ENCODE measurements at places on chromosomes 6 and 20.

GRCh38 chr6:70813885-70814284, 143.0 kb downstream of the B3GAT2 start:
- no peak for DNase-seq

DNA sequence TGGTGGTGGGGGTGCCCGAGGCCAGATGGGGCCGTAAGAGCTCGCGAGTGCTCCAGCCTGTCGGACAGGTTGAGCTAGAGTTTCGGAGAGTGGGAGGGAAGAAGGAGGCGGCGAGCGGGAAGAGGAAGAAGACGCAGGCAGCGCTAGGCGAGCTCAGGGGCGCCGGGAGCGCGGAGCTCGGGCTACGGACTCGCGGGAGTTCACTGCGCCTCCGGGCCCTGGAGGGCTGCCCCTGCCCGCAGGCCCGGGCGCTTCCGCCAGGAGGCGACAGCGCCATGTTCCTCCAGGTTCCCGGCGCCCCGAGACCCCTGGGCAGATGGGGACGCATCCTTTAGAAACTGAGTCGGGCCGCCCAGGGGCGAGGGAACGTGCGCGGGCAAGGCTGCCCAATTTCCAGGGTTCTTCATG, 984 bp downstream of the TFAP2C start:
- peak; percentile 95 for DNase-seq

DNA sequence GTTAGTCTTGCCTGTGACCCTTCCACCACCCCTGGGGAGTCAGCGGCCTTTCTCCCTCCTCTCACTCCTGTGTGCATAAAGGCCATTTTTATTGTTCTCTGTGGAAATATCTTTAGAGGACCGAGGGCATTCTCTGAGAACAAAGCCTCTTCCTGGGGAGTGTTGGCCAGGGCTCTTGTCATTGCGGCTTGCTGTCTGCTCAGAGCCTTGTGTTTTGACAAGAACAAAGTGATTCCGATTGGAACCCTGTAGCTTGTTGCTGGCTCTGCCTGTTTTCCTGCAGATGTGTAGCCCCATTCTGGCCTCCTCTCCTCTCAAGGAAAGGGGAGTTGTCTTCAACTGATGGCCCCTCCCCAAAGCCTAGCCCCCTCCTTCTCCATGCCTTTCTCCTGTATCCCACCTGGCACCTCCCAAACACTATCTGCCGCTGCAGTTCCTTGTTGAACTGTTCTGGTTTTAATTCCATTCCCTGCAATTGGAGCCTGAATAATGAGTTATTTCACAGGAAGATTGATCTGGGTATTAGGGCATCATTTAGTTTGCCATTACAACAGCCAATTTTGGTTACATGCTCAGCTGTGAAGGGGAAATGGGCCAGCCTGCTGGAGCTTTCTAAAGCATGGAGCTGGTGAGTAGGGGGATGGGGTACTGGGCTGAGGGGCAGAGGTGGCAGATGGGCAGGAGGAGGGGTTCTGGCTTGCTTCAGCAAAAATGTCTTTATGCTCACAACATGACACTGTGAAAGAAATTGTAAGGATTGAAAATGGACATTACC, 252.5 kb downstream of the LRFN2 start:
- DNase-seq: peak; percentile 58

DNA sequence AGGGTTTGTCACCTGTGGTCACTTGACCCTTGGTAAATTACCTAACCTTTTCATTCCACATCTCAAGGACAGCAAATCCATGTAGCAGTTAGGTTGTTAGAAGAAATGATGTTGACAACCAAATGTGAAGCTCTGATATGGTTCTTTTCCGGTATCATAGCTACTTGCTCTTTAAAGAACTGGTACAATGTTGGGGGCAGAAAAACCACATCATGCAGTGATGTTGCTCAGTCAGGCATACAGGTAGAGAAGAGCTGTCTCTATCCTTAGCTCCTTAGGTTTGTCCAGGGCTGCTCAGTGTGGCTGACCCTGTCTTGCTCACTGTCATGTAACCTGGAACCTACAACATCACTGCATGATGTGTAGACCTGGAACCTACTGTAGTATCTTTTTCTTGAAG, 135.5 kb downstream of the LRRC1 start:
- DNase-seq: no peak

GRCh38 chr6:13038741-13039190, 289.6 kb downstream of the TBC1D7 start:
- DNase-seq: no peak

- DNase-seq: no peak
Observed at GRCh38 chr20:15396026-15396425, 1058.6 kb upstream of the FLRT3 start.

GRCh38 chr20:16810216-16810615, 62.1 kb downstream of the OTOR start:
- DNase-seq: no peak

- DNase-seq: no peak
Observed at GRCh38 chr20:40090236-40090635, 598.8 kb downstream of the MAFB start.

GRCh38 chr6:70846207-70846835, 110.5 kb downstream of the B3GAT2 start:
- DNase-seq: no peak

GRCh38 chr6:20744911-20745557, 210.8 kb downstream of the CDKAL1 start:
- DNase-seq: no peak

GRCh38 chr6:132443206-132443605, 41.9 kb upstream of the MOXD1 start:
- DNase-seq: no peak

- no peak for DNase-seq
Observed at GRCh38 chr6:108689272-108690161, 128.8 kb downstream of the FOXO3 start.

GRCh38 chr20:56974499-56975250, 291.8 kb downstream of the BMP7 start:
- DNase-seq: peak; percentile 91

DNA sequence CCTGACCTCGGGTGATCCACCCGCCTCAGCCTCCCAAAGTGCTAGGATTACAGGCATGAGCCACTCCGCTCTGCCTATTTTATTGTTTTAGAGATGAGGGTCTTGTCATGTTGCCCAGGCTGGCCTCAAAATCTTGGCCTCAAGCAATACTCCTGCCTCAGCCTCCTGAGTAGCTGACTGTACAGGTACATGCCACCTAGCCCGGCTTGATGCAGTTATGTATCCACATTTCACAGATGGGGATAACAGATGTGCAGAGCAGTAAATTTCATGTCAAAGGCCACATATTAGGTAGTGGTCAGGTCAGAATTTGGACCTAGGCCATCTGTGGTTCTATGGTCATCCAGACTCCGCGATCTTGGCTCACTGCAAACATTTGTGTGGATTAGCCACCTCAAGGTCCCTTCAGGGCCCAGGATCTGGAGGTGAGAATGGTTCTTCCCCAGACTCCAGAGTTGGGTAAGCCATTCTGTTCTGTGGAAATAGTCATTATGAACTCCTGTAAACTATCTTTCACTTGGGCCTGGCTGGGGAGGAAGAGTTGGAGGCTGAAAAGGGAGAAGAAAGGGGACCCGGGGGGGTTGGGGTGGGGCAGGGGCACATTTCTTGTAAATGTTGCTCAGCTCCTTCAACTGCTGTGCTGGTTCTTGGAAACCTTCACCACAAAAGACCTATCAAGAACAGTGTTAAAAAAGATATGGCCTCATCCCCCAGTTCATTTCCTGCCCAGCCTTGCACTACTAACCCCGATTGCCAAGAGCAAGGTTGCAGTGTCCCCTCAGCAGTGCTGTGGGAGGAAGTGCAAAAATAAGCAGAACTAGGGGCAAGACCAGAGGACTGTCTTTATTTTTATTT, 13.0 kb downstream of the PIM1 start:
- no peak for DNase-seq

DNA sequence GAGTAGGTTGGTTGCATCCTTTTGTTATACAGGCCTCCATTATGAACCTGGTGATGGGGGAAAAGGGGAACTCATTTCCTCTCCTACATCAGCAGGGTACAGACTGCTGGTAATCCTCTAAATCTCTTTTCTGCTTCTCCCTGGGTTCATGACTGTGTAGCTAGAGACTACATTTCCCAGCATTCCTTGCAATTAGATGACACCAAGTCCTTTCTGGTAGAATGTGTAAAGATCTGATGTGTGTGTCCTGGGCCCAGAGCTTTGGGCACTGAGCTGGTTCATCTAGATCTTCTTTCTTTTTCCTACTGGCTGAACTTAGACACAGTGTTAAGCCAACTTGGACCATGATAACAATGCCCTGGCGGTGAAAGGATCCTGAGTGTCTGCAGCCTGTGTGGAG, 104.7 kb upstream of the IFNGR1 start:
- DNase-seq: peak; percentile 53

- DNase-seq: peak; percentile 12
Observed at GRCh38 chr6:159068904-159069578, 24.2 kb upstream of the TAGAP start.

DNA sequence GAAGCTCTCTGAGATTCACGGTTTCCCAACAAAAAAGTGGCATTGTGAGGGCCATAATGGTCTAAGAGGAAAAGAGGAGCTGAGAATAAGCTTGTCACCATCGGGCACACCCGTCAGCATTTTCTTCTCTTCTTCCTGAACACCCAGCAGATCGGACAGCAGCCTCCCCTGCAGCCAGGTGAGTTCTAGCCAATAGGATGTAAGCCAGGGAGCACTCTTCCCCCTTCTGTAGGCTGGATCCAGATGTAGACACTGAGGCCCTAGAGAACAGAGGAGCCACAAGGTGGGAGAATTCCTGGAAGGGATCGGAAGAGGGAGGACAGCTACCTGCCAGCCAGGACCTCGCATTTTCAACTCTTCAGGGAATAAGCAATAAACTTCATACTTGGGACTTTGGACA, 228.0 kb downstream of the SYNDIG1 start:
- no peak for DNase-seq

DNA sequence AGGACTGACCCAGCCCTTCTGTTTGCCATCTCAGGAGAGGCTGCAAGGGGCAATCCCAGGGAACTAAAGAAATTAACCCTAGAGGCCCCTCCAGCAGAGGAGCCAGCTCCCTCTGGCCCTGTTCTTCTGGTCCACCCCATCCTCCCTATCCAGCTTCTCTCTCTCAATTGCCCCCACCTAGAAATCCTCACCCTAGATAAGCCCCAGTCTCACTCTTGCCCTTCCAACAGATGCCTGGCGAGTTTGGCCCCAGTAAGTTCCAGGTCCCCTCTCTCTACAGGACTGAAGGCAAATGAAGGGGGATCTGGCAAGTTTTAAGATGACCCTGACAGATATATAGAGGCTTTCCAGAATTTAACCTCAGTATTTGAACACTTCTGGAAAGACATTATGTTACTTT, 134.0 kb downstream of the THBS2 start:
- DNase-seq: no peak

GRCh38 chr6:26251354-26252076, 113.5 kb upstream of the BTN3A2 start:
- peak; percentile 89 for DNase-seq

DNA sequence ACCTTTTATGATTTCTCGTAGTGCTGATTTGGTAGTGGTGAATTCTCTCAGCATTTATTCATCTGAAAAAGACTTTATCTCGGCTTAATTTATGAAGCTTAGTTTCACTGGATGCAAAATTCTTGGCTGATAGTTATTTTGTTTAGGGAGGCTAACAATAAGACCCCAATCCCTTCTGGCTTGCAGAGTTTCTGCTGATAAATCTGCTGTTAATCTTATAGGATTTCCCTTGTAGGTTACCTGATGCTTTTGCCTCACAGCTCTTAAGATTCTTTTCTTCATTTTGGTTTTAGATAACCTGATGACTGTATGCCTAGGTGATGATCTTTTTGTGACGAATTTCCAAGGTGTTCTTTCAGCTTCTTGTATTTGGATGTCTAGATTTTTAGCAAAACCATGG, 388.7 kb downstream of the UTRN start:
- DNase-seq: no peak

- peak; percentile 85 for DNase-seq
Observed at GRCh38 chr6:53718597-53719460, 53.3 kb upstream of the KLHL31 start.

DNA sequence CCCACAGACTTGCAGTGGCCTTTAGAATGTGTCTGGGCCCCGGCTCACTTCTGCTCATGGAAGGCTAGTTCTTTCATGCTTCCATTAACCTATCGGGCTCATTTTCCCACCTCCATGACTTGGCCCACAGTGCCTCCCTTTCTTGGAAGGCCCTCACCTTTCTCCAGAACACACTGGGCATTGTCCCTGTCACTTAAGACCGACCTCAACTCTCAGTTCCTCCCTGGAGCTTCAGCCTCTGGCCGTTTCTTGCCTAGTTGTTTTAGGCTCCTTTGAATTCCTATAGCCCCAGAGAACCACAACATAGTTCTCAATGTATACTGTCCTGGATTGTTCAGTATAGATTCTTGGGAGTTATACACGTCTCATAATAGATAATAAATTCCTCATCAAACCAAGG, 19.3 kb upstream of the TNFAIP3 start:
- DNase-seq: no peak

GRCh38 chr6:107648983-107649382, 159.1 kb downstream of the SOBP start:
- no peak for DNase-seq

DNA sequence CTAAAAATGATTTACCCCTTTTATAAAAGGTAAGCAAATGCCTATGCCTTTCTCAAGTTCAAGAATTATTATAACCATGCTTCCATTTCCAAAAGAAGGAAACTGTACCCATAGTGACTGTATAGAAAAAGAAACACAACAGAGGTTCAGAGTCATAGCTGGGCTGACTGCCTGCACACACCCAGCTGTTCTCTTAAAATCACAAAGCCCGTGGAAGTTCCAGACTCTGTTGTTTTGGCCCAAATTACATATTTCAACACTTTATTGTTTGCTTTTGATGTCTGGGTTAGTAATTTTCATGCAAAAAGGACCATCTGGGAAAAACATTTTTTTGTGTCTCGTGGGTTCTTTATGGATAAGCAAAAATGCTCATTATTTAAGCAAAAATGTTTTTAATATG, 99.2 kb downstream of the LCA5 start:
- no peak for DNase-seq

GRCh38 chr6:162849269-162849668, 121.5 kb downstream of the PACRG start:
- no peak for DNase-seq

DNA sequence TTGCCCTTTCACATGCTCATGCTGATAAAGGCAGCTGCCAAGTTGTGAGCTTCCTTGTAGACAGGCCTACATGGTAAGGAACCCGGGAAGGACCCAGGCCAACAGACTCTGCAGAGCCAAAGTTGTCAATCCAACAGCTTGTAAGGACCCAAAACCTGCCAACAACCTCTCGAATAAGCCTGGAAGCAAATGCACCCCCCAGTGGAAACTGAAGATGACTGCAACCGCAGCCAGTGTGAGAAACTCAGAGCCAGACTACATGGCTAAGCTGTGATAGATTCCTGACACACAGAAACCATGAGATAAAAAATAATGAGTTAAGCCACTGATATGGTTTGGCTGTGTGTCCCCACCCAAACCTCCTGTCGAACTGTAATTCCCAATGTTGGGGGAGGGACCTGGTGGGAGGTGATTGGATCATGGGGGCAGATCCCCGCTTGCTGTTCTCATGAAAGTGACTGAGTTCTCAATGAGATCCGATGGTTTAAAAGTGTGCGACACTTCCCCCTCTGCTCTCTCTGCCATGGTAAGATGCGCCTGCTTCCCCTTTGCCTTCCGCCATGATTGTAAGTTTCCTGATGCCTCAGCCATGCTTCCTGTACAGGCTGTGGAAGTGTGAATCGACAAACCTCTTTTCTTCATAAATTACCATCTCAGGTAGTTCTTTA, 18.8 kb upstream of the CLPSL2 start:
- peak; percentile 80 for DNase-seq

- no peak for DNase-seq
Observed at GRCh38 chr6:87919001-87919400, 128.6 kb upstream of the SPACA1 start.

- DNase-seq: no peak
Observed at GRCh38 chr20:56418385-56418861, 6.4 kb downstream of the CASS4 start.
